ENCODE measurements at places on chromosomes 4 and X.

DNA sequence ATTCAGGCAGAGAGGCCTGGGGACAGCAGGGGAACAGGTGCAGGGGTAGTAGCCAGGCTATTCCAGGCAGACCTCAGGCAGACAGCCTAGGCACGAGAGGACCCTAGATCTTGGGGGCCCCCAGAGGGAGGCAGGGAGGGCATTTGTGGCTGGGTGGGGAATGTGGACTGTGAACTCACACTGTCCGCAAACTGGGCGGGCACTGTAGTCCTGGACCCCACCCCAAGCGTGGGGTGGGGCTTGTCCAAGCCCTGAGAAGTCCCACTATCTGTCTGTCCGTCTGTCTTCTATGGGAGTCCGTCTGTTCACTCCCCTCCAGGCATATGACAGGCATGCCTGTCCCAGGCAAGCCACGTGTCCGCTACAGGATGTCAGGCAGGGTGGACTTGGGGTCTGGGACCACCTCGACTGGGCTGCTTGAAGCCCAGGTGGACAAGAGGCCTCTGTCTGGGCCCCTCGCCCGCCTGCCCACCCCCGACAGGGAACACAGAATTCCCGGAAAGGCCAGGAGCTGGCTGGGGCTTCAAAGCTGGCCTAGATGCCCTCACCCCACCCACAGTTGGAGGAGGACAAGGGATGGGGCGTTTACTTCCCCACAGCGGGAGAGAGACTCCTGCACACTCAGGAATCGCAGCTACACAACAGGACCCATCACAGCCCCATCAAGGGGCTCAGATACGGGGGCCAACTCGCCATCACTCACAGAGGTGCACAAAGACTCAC is at the start of gene SLC38A5:
Gene SLC38A5 (minus strand): TSS at position 151 of the 723 bp plus-strand sequence. CDS start 2,336 bp downstream, outside the sequence.
- no peak for DNase-seq

- no peak for DNase-seq
These were observed 808.7 kb downstream of the CENPC start for GRCh38 chr4:66736606-66737005.

DNA sequence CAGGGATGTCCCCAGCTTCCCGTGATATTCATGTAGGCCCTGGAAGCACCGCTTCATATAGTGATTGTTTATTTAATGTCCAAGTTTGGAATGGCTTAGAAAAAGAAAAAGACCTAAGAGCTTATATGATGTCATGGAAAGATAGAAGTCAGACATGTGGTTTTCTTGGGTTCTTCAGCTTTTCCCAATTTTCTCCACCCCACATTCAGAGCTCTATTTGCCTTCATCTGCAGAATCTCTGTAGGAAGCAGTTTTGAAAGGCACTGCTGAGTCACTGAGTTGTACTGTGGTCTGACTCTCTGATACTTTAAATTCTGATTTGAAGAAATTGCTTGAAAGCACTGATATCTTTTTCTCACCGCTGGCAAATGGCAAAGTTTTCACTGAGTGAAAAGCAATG is 120.6 kb upstream of the EDNRA start:
- DNase-seq = no peak

DNA sequence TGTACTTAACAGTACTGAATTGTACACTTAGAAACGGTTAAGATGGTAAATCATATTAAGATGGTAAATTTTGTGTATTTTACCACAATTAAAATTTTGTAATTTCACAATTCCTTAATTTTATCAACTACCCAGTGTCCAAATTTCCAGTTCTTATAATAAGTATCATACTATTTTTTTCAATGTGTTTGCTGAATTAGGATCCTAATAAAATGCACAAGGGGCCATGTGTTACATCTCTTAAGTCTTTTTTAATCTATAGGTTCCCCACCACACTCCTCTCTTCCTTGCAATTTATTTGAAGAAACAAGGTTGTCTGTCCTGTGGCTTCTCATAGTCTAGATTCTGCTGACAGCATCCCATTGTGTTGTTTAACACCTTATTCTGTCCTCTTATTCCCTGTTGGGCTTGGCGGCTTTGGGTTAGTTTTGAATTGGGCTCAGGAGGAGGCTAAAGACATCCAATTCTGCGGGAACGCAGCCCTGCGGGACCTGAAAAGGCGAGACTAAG is 533 bp upstream of the SYAP1 start:
- no peak for DNase-seq

GRCh38 chr4:82415922-82416365 is 14.3 kb downstream of the HNRNPDL start:
- no peak for DNase-seq

- DNase-seq = no peak
These were observed 97.1 kb downstream of the AFF1 start for GRCh38 chr4:87031920-87032319.

- no peak for DNase-seq
These were observed 56.4 kb upstream of the XIAP start for GRCh38 chrX:123803331-123803983.

GRCh38 chr4:100879471-100879870 is 361.6 kb upstream of the EMCN start:
- DNase-seq = no peak

GRCh38 chrX:133726642-133727041 is 258.8 kb downstream of the GPC3 start:
- no peak for DNase-seq

- no peak for DNase-seq
These were observed 4.2 kb upstream of the CDS1 start for GRCh38 chr4:84578540-84579402.

DNA sequence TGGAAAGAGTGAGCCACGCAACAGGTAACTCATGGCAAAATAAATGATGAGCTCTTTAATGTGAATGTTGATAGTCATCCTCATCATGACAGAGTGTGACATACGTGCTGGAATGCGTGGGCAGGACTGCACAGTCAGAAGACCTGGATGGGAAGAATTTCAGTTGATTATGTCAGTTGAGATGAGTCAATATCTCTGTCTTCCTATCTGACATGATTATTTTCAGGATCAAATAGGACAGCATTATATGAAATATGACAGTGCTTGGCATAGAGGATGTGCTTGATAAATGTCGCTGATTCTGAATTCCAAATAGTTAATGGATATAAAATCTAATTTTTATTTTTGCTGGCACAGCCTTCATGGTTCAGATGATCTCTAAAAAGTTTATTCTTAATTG is 95.1 kb downstream of the IL15 start:
- no peak for DNase-seq

- no peak for DNase-seq
These were observed 67.6 kb downstream of the PPP2R2C start for GRCh38 chr4:6404611-6405396.

GRCh38 chrX:153469811-153470410 is 465 bp downstream of the HAUS7 start:
- no peak for DNase-seq

DNA sequence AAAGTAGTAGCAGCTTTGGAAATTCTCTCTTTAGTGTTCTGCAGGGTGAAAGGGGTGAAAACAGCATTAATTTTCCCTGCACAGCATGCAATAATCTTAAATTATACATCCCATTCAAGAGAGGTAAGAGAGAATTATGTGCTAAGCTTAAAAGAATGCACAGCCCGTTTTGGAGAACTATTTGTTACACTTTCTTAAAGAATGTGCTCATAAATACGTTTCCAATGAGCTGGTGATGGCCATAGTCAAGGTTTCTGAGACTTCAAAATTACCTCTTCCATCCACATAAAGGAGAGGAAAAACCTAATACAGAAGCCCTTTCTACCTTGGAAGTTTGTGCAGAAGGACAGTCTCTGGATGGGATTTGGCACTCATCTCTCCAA is 766.7 kb upstream of the TENM3 start:
- no peak for DNase-seq

GRCh38 chr4:63937961-63938360 is 471.3 kb downstream of the TECRL start:
- DNase-seq = no peak

DNA sequence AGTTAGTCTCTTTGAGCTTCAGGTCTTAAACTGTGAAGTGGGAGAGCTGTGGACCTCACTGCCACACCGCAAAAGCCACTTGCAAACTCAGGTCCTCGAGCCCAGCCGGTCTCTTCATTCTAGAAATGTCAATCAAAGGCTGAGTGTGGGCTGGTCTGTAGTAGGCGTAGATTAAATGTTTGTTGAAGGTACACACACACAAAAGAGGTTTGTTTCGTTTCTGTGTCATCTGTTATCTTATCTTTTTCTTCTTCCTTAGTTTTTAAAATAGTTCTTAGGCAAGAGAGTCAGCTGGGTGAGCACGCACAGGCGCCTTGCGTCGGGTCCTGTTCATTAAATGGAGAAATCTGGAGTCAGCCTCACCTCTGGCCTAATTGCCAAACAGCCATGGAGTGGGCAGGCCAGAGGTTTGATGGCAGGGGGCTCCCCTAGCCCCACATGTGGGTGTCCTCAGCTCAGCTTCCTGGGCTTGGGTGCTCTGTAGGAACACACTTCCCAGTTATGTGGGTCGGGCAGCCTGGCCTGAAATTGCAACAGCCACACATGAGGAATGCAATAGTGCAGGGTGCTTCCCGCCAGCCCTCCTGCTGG is 836 bp upstream of the PSAPL1 start:
- DNase-seq = no peak

DNA sequence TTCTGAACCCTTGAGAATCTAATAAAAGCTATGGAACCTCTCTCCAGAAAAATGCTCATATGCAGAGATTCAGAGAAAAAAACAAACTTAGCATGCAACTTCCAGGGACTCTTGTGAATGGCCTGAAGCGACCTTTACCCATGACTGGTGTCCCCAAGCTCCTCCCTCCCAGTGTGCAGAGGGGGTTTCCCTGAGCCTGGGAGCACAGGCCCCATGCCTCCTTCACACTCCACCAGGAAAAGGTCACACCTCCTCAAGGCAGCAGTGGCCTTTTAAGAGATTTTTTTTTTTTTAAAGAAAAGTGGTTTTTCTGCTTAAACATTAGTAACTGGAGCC is 13.3 kb upstream of the UBA6 start:
- no peak for DNase-seq

- DNase-seq = no peak
These were observed 114.2 kb upstream of the MAP3K15 start for GRCh38 chrX:19629541-19629940.

- no peak for DNase-seq
These were observed 75.1 kb downstream of the BANK1 start for GRCh38 chr4:101865501-101866062.

DNA sequence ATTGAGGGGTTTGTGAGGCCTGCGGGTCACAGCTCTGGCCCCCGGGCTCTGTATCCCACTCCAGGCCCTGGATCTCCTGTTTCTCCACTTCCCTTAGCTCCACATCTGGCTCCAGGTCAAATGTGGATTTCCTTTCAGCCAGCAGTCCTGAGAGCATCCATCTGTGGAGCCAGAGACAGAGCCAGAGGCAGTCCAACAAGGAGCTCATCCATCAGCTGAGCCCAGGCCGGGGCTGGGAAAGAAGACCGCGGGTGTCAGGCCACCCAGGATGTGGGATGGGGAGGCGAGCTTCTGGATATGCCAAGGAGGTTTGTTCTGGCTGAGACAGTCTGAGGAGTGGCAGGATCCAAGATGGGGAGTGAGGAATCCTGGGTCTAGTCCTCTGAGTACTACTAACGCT is 91.7 kb downstream of the EFNB1 start:
- DNase-seq = no peak

DNA sequence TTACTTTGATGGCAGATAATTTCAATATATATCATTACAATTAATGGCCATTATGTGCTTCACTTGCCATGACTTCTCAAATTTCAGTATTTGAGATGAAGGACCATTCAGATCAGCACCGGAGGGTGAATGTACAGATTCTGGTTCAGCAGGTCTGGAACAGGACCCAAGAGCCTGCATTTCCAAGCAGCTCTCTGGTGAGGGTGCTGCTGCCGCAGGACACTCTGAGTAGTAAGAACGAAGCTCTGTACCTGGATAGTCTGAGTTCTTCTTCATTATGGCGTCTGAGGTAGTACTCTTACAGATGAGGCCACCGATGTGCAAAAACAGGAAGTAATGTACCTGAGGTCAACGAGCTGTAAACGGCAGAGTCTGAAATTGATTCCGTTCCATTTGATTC is 228.2 kb downstream of the FBXW7 start:
- no peak for DNase-seq

DNA sequence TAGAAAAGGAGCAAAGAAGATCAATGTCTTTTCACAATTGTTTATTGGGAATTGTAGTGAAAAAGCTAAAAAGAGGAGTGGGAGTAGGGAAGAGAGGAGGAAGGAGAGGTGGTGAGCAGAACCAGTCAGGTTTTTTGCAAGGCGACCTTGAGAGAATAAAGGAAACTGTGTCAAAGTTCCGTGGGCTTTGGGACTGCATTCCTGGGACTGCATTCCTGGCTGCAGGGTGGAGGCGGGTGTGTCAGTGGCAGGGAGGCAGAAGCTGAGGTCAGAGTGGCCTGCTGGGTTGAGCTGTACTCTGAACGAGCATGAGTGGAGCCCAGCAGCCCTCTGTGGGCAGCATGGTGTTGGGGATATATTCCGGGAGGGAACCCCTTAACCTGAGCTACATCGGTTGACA is 66.8 kb upstream of the UCP1 start:
- DNase-seq = no peak

DNA sequence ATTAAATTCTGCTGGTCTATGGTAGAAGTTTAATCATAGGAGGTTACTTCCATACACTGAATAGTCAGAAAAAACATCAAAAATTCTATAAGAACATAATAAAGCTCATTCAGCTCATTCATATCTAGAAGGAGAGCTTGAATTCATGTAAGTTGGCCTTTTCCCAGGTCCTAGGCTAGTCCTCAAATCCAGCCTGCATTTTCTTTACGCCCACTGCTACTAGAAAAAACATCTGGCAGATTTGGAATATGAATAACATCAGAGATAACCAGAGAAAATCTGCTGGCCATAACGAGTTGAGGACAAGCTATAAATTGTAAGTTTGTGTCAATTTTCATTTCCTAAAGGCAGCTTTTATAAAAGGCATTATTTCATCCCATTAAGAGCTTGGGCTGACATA is 95.5 kb downstream of the MXRA5 start:
- no peak for DNase-seq

GRCh38 chr4:83556006-83556707 is 20.2 kb downstream of the GPAT3 start:
- no peak for DNase-seq

GRCh38 chr4:118224243-118224829 is 128.5 kb downstream of the PRSS12 start:
- no peak for DNase-seq

GRCh38 chrX:71256051-71256450 is 2.1 kb upstream of the ZMYM3 start:
- no peak for DNase-seq

Data from stimulated activated CD8-positive, alpha-beta memory T cell treated with anti-CD3 and anti-CD28 coated beads, Interleukin-7, amount 100 ng/mL, for 1 hour (primary cell).